ENCODE measurements at places on chromosomes 4 and X.

DNA sequence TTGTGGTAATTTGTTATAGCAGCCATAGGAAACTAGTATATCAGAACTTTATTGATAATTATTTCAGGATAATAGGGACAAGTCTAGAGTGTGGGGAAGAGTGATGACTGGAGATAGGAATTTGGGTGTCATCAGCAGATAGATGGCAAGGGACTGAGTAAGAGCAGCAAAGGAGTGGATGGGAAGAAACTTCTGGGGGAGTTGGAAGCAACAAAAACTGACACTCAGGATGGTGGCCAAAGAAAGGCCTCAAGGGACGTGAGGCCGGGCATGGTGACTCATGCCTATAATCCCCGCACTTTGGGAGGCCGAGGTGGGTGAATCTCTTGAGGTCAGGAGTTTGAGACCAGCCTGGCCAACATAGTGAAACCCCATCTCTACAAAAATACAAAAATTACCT lies 9.1 kb upstream of the SLC25A5 start:
- DNase-seq, result no peak

GRCh38 chrX:150308532-150309157 lies 54.5 kb upstream of the MAMLD1 start:
- no peak for DNase-seq

GRCh38 chr4:121991968-121992367 lies 40.1 kb upstream of the TRPC3 start:
- no peak for DNase-seq

DNA sequence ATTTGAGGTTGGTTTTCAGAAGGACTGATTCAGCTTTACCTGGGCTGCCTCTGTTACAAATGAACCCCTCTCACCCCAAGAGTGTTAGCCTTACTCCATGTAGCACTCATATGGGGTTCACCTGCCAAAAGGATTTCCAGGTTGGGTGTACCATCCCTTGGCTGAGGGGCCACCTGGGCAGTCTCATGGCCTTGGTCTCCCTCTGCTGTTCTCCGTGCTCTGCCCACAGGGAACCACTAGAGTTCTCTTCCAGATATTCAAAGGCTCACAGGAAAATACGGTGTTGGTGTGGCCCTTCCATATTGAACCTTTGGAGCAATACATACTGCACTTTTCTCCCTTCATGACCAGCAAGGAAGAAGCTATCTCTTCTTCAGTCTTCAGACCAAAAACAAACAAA lies 18.0 kb upstream of the PRDM5 start:
- DNase-seq, result no peak

GRCh38 chr4:41360214-41360920 lies 103.6 kb downstream of the UCHL1 start:
- peak; percentile 30 for DNase-seq

DNA sequence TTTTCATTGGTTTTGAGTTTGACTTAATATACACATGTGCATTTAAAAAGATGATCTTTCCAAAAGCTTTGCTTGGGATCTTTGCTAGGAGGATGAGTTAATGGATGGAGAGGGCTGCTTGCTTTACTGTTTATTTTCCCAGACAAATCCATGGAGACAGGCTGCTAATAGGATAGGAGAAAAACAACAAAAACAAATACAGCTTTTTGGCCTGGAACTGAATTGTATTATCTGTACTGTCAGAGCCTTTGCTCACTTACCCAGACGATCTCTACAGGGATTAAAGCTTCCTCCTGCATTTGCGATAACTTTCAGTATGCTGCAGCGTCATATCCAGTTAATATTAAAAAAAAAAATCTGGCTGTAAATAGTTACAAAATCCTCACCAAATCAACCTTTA lies 190.8 kb upstream of the NUDT6 start:
- no peak for DNase-seq

DNA sequence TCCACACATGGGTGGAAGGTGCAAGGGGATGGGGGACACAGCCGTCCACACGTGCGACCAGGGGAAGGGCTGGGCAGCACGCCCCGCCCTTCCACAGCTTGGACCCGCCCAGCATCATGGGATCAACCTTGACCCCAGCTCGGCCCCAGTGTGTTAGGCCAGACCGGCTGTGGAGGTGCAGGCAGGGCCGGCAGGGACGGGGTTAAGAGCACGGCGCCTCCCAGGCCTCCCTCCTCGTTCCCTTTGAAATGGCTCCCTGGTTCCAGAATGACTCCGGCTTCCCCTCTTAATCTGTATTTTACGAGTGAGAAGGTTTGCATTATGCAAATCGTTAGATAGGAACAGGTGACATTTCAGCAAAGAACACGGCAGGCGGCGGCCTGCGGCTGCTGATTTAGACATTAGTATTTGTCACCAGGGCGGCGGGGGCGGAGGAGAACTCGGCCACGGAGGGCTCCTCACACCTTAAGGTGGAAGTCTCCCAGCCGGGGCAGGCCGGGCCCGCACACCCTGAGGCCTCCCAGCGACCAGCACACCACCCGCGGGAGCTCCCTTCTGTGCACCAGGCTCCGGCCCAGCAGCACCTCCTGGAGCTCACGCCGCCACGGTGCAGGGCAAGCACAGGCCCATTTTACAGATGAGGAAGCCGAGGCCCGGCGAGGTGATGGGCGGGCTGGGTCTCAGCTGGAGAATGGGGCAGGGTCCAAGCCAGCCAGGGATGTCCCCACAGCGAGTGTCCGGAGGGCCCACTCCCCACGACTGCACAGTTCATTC lies 116.1 kb downstream of the FAM53A start:
- no peak for DNase-seq

DNA sequence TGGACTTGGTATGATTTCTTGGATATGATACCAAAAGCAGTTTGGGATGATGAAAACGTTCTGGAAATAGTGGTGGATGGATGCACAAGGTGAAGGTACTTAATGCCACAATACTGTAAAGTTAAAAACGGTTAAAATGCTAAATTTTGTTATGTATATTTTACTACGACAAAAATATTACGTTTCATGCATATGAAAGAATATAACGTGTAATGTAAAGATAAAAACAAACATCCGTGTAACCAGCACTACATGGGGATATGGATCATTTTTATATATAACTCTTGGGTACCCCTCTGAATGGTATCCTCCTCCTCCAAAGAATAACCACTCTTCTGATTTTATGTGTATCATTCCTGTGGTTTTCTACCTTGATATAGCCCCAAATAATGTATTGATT lies 862 bp upstream of the CENPU start:
- no peak for DNase-seq

- no peak for DNase-seq
Measured at GRCh38 chrX:13226214-13226613, 93.6 kb downstream of the ATXN3L start.

GRCh38 chr4:1540601-1541375 lies 134.5 kb upstream of the NKX1-1 start:
- no peak for DNase-seq

- no peak for DNase-seq
Measured at GRCh38 chr4:9769321-9769720, 12.1 kb upstream of the DRD5 start.

DNA sequence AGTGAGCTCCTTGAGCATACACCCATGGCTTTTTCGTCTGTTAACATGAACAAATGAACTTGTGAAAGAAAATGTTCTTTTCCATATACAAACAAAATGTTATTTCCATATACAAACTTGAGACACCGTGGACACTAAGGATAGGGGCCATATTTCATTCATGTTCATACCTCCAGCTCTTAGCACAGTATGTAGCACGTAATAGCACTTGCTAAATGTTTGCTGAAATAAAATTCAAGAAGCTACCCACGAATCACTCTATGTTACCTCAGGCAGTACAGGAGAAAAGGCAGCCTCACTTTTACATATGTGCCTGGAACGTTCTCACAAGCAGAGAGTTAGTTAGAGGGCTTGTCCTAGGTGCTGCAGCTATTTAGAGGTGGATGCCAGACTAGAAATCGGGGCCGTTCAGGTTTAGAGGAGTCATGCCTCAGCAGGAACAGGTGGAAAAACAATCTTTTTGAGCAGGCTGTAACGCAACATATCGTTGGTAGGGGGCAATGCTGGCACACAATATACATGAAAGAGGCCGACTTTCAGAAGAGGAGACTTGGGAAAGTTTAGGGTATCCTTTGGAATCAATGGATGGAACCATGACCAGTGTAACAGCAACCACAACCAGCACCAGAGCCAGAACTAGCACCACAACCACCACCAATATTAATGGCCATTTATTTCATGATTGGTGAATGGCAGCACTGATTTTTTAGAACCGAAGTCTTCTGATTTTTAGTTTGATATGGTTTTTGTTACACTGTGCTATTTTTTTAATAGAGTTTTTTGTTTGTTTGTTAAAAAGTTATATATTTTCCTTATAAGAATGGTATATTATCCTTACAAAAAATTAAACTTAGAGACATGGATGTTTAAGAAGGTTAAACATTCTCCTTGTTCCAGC lies 14.8 kb upstream of the PAQR3 start:
- DNase-seq, result peak; percentile 62

GRCh38 chr4:186078981-186079638 lies 10.2 kb downstream of the TLR3 start:
- no peak for DNase-seq

DNA sequence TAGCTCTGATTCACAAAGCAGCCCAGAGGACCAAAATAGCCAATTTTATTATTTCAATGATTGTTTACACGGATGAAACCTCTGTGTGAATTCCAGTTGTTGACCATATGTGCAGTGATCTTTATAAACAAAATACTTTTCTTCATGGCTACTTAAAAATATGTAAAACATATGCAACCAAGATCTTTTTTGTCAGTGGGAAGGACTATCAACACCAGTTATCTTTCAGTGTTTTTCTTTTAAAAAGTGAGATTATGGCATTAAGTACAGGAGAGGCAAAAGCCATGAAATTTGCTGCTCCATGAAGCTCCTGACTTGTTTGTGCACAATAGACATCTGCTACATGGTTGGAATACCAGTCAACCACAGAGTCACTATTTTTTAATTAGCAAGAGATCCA lies 184.4 kb downstream of the DKK2 start:
- DNase-seq, result no peak

DNA sequence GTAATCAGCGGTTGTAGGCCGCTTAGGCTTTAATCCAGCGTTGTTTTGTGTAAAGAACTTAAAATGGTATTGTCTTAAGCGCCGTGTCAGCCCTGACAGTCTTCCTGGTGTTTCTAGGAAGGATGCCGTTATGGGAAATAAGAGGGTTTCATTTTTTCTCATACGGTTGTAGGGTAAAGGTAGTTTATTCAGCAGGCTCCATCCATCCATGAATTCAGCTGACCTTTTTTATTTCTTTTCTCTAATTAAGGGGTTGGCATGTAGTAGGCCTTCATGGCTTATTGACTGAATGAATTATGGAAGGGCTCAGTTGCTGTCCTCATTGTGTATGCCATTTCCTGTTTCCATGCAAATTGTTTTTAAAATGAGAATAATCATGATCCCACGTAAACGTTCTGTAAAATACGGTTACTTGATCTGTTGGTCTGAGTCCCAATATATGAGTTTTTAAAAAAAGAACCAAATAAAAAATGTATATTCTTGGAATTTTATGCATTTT lies 693 bp downstream of the OCIAD1 start:
- DNase-seq, result peak; percentile 42

DNA sequence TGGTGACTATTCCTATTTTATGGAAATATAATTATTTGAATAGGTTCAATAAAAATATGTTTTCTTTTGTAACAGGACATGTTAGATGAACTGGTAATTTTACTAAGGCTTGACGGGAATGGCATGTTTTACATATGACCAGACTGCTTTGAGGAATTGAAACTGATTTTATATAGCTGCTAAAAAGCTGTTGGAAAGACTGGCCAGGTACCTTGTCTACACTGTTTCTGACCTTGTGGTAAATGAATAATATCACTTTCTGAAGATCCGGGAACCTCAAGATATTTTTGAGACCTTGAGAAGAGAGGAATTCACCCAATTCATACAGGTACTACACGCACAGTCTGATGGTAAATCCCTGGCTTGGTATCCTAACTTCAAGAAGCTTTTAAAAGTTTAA lies 42.1 kb upstream of the USP46 start:
- DNase-seq, result no peak

All from hematopoietic multipotent progenitor cell treated with erythropoietin and hydrocortisone succinate and interleukin-3 and kit ligand, for 6 days (in vitro differentiated cells).